ENCODE measurements at places on chromosomes 7 and 10.

- DNase-seq: no peak
Observed at GRCh38 chr7:151568956-151569940, 49.6 kb upstream of the RHEB start.

- DNase-seq: no peak
Observed at GRCh38 chr7:106653488-106653887, 7.5 kb downstream of the CCDC71L start.

GRCh38 chr7:12564996-12565764 is 5.3 kb upstream of the SCIN start:
- DNase-seq: no peak

- DNase-seq: no peak
Observed at GRCh38 chr7:112448381-112448780, 1.9 kb upstream of the IFRD1 start.

DNA sequence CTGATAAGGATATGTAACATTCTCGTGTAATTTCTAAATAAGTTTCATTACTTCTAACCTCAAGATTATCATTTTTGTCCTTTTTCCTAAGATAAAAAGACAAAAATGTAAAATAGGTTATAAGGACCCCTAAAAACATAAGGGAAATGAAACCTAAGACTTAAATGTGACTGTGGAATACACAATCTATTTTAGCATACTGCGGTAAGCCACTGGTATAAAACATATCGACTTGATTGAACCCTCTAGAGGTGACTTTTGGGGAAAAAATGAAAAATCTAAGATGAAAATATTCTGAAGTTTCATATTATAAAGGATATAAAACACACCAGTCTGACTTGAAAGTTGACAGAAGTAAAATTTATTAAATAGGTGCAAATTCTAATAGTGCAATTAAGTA is 1.9 kb downstream of the NAMPT start:
- no peak for DNase-seq

- DNase-seq: no peak
Observed at GRCh38 chr7:33418251-33418701, 288.9 kb downstream of the BBS9 start.

DNA sequence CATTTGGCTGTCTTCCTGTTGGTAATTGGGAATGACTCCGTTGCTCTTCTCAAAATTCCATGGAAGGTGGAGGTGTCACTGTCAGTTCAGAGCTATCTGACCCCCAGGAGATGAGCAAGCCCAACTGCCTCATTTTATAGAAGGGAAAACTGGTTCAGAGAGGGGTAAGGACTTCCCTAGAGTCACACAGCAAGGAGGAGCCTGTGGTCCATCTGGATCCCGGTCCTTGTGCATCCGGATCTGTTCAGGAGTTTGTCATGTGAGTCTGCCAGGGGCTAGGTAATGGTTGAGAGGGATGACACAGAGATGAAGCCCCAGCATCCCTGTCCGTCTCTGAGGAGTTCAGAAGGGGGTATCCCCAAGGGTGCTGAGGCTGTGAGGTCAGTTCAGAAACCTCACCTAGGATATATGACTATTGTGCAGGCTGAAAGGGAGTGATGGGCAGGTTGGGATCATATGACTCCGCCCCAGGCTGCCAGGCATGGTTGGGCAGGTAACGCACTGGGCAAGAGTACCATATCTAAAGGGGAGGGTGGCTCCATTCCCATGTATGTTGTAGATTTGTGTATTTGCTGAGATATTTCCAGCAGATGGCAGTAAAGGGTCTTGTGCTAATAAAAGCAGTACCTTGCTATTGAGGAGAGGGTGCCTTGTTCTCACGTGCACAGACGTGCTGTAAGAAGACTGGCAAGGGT is 16.0 kb upstream of the SLC29A3 start:
- DNase-seq: no peak

GRCh38 chr10:93058139-93058538 is 2.5 kb upstream of the CYP26C1 start:
- DNase-seq: no peak

DNA sequence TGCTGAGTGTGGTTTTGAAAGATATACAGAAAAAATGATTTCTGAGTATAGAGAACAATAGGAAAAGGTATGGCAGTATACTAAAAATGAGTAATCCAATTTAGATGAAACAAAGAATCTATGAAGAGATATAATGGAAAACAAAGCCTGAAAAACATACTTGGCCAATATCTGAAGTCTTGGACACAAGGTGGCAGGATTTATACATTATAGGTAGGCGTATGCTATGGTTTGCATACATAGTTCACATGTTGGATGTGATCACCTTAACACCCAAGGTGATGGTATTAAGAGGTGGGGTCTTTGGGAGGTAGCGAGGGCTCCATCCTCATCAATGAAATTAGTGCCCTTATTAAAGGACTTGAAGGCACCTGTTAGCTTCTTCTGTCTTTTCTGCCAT is 34.5 kb upstream of the BPGM start:
- DNase-seq: no peak

DNA sequence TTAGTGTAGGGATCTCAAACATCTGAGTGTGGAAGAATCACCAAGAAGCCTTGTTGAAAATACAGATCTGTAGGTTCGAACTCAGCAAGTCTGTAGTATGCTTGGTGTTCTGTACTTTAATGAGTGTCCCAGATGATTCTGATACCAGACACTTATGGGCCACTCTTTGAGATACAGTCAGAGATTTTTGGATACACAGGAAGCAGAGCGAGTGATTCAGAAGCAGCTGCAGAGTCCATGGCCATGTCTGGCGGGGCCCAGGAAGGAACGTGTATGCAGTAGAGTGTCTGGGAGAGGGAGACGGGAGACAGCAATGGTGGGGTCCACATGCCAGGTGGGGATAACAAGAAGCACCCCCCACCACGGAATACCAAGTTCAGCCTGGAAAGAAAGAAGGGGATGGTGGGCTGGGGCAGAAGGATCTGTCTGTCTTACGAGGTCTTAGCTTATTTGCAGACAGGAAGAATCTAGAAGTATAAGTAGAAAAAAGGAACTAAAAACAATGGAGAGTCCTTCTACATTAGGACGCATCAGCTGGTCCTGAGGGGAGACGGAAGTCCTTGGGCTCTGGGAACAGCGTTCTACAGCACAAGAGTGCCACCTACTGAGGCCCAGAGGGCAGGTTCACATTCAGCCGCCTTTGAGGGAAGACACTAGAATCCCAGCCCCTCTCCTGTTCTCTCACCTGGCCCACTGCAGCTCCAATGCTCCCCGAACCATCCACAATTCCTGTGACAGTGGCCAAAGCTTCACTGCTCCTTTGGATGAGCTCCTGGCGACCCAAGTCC is 55.4 kb downstream of the SLC37A3 start:
- DNase-seq: no peak

DNA sequence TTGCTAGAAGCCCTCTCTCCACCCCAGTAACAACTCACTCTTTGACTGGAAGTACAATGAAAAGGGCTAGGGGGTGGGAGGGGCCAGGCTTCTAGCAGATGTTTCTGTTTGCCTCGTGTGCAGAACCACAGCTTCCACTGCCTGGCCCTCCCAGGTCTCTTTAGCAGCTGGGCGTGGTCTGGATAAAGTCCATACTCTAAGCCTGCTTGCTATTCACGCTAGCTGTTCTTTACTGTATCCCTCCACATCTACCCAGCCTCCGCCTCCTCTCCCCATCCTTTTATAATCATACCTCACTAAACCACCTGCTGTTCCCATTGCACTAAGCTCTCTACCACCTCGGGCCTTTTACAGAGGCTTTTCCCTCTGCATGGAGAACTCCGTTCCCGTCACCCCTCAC is 288.8 kb downstream of the CAMK1D start:
- DNase-seq: no peak

- DNase-seq: no peak
Observed at GRCh38 chr7:99737726-99738125, 2.7 kb upstream of the CYP3A7 start.

- no peak for DNase-seq
Observed at GRCh38 chr10:25744574-25744973, 189.5 kb upstream of the MYO3A start.

GRCh38 chr7:2151801-2152612 is 80.7 kb downstream of the MAD1L1 start:
- DNase-seq: no peak

GRCh38 chr7:6197801-6198551 is 74.4 kb downstream of the CYTH3 start:
- DNase-seq: no peak

- no peak for DNase-seq
Observed at GRCh38 chr7:150361807-150362621, 6.6 kb upstream of the REPIN1 start.

GRCh38 chr10:100655760-100656421 is 89.5 kb upstream of the PAX2 start:
- no peak for DNase-seq

DNA sequence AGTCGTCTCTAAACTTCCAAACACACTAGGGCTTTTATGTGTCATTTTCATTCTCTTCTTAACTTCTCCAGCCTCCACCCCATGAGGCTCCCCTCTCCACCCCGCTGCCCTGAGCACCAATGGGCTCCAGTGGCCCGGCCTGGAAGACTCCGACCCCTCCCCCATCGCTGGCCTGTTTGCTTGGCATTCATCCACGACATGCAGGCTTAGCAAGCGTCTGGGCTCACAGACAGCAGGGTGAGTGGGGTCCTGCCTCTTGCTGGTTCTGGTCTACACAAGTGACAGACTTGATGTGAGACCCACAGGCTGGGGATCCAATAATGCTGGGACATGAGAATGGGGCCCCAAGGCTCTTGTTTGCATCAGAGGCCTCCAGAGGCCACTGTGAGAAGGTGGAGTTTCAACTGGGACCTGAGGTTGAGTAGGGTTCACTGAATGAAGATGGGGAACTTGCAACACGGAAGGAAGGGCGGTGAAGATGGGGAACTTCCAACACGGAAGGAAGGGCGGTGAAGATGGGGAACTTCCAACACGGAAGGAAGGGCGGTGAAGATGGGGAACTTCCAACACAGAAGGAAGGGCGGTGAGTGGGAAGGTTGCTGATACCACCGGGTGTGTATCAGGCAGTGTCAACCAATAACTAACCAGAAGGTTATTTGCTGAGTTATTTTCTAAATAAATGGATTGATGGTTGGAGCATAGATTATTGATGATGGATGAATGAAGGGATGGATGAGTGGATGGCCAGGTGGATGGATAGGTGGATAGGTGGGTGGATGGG is 14.0 kb downstream of the KNDC1 start:
- no peak for DNase-seq

GRCh38 chr10:103480521-103480920 is 1.5 kb upstream of the CALHM3 start:
- no peak for DNase-seq

- no peak for DNase-seq
Observed at GRCh38 chr7:76187272-76187671, 14.4 kb upstream of the SRRM3 start.

GRCh38 chr7:122014697-122015096 is 129.4 kb downstream of the AASS start:
- DNase-seq: no peak

- DNase-seq: no peak
Observed at GRCh38 chr7:25389489-25390106, 161.3 kb upstream of the NPVF start.

DNA sequence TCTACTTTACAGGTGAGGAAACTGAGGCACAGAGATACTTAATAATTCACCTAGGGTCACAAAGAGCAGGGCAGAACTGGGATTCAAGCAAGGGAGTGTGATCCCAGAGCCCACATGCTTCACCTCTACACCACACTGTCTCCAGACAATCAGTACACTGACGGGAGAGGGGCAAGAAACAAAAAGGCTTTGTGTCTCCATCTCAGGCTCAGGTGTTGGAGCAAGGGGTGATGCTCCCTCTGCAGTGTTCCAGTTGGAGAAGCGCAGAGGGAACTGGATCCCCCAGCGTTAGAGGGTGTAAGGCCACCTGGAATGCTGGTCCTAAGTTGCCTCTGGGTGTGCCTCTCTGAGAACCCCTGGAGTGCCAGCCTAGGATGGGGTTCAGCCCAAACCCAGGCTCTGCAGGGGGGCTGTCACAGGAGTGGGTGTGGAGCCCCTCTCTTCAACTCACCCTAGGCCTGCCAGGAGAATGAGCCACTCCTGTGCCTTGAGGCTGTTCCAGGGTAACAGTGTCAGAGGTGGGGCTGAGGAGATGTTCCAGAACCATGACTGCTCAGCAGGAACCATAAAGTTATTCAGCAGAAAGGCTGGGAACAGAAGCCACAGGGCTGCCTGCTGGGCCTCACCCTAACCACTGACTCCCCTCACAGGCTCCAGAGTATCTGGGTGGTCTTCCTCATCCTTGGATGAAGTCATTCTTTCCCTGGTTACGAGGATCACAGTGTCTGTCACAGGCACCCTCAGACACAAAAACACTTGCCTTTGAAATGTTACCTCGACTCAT is 5.5 kb downstream of the RBP4 start:
- DNase-seq: no peak

- no peak for DNase-seq
Observed at GRCh38 chr10:456486-456885, 233.0 kb downstream of the DIP2C start.

DNA sequence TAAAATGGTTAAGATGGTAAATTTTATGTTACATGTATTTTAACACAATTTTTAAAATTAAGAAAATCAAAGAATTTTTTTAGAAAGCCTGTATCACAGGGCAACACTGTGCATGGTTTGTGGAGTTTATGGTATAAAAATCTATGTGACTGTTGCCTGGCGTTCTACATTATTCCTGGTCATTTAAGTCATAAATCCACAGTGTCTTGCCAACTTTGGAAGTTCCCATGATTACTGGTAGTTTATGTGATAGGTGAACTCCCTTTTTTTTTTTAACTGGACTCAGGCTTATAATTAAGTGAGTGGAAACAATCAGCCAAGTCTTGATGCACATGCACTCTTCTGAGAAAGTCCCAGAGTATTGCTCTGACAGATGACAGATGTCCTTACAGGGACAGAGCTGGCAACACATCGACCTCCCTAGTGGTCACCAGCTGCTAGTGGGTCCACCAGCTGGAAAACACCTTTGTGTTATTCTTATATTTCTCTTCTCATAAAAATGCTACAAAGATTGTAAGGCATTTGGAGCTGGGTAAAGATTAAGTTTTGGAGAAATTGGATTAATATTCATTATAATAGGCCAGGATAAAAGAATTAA is 8.8 kb upstream of the STN1 start:
- DNase-seq: no peak

- no peak for DNase-seq
Observed at GRCh38 chr10:23070913-23071218, 24.5 kb upstream of the MSRB2 start.

DNA sequence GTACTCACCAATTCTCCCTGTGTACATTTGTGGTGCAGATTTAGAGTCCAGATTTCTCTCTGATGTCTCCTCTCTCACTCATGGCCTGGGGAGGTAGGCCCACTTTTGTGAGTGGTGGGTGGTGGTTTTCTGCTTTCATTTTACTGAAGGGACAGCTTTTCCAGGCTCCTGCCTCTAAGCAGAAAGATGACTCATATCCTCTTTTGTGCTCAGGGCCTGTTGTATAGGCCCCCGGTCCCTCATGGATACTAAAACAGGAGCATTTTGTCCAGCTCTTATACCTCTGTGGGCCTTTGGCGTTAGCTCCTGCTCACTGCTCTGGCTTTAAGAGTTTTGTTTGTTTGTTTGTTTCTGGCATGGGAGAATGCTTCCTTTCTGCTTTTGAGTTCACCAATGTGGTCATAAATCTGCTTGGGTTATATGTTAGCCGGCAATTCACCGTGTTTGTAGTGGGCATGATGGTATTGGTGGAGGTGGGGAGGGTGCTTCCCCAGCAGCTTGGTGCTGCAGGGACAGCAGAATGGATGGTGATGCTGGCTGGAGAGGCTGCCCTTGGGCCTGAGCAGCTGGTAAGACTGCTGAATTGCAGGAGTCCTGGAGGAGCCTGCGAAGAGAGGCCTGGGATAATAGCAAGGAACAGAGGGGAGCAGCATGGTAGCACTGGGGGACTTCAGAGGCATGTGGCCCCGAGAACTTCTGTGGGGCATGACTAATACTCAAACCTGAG is 468.7 kb downstream of the RPS24 start:
- DNase-seq: no peak

GRCh38 chr10:86392723-86393094 is 26.1 kb upstream of the GRID1 start:
- DNase-seq: no peak
